HS-27A (cell line): ENCODE measurements at places on chromosomes 1 and 21.

GRCh38 chr1:18009478-18009961 lies 98.1 kb upstream of the IGSF21 start:
- no peak for DNase-seq

DNA sequence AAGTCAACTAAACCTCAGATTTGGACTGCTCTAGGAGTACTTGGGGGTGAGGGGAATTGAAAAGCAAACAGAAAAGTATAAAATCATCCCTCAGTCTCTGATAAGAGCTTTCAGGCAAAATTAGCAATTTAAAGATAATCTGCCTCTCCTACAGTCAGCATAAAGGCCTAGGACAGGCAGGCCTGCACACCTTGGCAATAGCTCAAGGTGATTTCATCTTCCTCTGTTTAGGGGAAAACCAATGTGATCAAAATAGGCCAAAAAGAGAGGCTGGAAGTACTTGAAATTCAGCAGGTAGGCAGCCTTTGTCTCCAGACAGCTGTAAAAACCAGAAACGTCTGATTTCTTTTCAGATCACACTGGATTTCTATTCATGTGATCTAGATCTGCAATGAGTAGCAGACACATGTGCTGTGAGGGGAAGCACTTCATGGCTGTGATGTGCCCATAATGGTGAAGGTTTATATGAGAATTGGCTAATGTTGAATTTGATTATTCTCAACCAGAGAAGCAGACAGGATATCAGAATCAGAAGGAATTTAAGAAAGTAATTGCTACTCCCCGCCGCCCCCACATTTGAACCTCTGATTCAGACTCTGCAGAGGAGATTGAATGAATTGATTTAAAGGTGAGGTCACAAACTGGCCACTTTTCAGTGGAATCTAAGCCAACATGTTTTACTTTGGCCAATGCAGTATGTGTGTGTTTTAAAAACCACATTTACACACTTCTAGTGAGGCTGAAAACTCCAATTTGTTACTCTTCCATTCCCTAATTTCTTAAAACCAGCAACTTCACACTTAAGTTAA lies 45.8 kb upstream of the DNASE2B start:
- DNase-seq = no peak

DNA sequence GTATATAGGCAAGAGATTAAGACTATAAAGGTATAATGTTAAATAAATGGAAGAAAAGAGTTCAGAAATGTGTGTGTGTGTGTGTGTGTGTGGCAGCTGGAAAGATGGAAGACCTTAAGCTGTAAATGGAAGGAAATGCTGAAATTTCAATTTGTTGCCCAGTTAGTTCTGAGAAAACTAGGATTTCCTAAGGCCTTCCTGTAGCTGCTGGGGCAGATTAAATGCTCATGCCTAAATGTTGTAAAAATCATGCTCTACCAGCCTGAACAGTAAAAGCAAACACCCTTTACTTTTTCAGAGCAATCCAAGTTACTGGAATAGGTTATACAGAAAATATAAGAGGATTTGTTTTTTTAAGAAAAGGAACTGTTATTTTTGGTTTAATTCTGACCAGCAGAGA lies 8.3 kb downstream of the ADCY10 start:
- DNase-seq = no peak

DNA sequence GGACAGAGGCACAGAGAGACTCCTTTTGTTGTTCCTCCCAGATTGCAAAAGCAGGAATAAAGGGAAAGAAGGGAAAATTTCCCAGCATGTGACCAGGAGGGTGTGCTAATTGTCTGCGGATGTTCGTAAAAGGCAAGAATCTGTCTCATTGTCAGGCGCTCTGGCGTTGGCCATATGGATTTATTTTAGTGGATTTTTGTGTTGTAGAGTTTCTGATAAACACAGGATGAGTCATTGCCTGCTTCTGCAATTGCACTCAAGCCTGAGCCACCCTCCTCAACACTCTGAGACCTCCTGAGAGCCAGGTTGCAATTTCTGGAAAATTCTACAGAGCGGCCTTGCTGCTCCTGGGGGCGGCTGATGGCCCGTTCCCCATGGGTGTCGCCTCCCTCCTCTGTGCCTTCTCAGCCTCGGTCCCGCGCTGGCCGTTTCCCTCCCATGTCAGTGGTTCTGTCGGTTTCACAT lies 227.7 kb downstream of the KAZN start:
- no peak for DNase-seq

DNA sequence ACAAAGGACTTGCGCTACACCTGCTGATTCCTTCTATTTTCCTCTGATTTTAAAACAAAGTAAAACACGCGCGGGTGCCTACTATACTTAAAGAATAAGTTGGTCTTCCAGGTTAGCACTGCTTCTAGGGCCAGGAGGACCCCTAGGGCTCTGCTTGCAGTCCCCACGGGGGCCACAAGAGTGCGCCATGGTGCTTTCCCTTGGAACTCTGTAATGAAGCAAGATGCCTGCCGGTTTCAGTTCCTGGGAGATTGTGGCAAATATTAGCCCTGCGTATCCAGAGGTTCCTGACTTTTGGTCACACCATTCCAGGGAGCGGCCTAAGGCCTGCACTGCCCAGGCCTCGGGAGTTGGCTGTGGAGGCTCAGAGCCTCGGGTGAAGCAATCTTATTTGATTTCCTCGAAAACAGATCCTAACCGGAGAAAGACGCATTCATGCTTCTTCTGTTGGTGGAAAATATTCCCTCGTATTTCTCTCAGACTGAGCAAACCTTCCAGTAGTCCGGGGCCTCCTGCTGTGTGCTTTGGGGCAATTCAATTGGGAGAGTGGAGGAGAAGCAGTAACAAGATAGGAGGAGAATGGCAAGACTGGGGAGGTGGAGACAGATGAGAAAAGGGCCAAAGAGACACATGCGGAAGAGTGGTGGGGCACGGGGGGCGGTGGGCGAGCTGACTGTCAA lies 25.3 kb downstream of the ADAM30 start:
- DNase-seq = peak; percentile 62
